Activated CD8-positive, alpha-beta memory T cell treated with anti-CD3 and anti-CD28 coated beads for 1 hour (primary cell): ENCODE measurements at places on chromosomes 6 and 20.

- DNase-seq = no peak
These were observed 206.8 kb upstream of the FOXQ1 start for GRCh38 chr6:1104988-1105670.

GRCh38 chr6:41177695-41178094 lies 14.8 kb upstream of the TREM2 start:
- no peak for DNase-seq

DNA sequence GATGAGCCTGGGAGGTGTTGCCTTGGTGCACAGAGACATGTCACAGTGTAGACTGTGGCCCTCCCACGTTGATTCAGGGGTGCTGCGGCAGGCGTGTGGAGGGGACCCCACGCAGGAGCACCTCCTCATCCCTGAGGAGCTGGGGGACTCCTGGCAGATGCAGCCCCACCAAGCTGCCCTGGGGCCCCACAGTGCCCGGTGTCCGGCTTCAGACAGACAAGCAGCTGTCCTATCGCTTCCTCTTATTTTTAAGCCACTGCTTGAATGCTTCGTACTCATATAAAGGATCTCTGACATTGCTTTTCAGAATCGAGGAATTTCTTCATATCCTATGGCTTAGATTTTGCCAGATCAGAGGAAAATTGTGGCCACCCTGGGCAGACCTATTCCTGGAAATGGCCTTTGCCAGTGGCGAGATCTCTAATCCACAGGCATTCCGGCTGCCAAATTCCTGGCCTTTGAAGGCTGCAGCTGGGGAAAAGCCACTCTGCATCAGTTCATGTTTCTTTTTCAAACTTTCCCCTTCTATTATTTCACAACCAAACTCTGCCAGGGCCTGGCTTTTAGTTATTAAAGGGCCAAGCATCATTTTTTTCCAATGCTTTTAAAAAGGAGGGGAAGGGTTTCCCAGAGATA lies 337.0 kb downstream of the THBS2 start:
- DNase-seq = no peak

DNA sequence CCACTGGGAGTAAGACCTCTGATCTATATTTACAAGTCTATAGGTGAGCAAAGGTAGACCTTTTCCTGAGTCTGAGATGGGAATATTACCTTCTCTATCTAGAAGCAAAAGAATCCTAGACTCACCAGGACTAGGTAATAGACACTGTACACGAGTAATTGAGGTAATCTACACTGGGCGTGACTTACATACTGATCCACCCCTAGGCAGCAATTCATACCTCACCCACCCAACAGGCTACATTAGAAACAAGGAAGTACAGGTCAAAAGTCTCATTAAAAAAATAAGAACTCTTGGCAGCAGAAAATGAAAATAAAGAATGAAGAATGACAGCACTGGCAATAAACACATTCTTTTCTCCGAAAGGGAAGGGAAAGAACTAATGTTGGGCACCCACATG lies 7.6 kb downstream of the CSNK2A1 start:
- no peak for DNase-seq

- DNase-seq = no peak
These were observed 63.5 kb upstream of the COL10A1 start for GRCh38 chr6:116189472-116189871.
